ENCODE measurements at places on chromosomes 12 and 14. TPM values are rescaled to one million over a fixed set of nuclear protein-coding genes. Genes with fewer than 3 reads are reported as not detected.

Gene LGR5
- total RNA-seq, result not detected

Gene INSM2
- total RNA-seq, result not detected

Gene NYNRIN
- total RNA-seq, result 16.4 TPM

Gene ZNF891
- total RNA-seq, result 0.42 TPM

Gene SLC25A47
- not detected for total RNA-seq
